ENCODE measurements at places on chromosomes 16 and 17.

DNA sequence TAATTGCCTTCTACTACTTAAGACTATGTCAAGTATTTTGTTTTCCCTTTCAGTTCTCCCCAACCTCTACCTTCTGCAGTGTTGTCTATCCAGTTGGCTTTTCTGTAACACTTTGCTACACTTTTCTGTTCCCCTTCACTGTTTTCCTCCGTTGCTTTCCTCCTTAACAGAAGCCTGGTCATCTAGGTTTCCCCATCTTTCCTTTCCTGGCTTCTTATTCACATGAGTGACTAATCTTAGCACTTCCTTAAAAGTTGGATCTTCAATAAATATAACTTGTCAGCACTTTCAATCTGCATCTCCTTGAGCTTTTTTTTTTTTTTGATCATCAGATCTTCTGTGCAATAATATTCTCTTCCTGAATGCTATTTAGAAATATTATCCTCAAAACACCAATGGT lies 2.8 kb upstream of the SLFN11 start:
- DNase-seq, result no peak

- no peak for DNase-seq
Observed at GRCh38 chr17:82384730-82385481, 13.3 kb downstream of the UTS2R start.

DNA sequence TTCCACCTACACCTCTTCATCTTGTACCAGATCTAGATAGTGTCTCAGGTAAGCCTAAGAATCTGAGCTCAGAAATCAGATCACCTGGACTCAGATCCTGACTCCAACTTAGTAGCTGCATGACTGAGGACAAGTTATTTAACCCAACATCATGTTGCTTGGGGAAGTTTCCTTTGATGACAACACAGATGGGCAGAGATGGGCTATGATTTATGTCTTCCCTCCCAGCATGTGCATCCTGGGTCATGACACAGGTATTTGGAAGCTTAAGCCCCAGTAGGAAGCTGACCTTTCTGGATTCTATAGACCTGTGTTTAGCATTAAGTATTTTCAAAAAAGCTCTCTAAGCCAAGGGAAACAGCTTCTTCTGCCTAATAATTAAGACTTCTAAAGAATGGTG lies 12.4 kb upstream of the HEATR6 start:
- DNase-seq, result no peak

DNA sequence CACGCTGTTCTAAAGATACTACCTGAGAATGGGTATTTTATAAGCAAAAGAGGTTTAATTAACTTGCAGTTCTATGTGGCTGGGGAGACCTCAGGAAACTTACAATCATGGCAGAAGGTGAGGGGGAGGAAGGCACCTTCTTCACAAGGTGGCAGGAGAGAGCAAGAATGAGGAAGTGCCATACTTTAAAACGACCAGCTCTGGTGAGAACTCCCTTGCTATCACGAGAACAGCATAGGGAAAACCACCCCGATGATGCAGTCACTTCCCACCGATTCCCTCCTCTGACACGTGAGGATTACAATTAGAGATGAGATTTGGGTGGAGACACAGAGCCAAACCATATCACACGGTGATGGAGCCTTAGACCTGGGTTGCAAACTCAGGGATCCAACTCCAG lies 317.5 kb upstream of the EEF2KMT start:
- no peak for DNase-seq

- DNase-seq, result no peak
Observed at GRCh38 chr16:12295395-12295794, 318.9 kb downstream of the SNX29 start.

- no peak for DNase-seq
Observed at GRCh38 chr17:70071127-70071526, 3.9 kb upstream of the KCNJ16 start.

- no peak for DNase-seq
Observed at GRCh38 chr17:47295037-47295873, 28.5 kb upstream of the EFCAB13 start.

- no peak for DNase-seq
Observed at GRCh38 chr16:66740533-66740932, 10.9 kb downstream of the DYNC1LI2 start.

DNA sequence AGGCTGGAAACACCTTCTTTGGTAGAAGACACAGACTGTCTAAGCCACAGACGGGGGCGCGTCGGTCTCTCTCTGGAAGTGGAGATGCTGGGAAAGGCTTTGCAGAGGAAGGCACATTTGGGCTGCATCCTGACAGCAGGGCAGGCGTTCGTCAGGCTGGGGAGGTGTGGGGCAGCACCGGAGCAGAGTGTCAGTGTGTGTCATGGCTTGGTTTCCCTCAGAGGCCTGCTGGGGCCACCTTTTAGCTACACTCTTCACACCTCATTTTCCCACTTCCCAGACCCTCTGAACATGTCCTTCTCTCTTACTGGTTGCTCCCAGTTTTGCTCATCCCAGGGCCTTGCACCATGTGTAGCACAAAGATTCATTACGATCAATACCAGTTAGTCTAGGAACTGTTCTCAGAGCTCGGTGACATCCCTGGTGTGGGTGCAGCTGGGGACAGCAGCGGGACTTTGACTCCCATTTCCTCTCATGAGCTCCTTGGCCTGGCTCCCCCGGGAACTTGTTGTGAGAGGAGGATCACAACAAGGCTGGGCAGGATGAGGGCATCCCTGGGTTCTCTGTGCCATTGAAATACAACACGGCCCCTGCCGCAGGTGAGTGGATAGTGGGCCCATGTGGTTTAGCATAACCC lies 33.1 kb downstream of the SMARCE1 start:
- DNase-seq, result peak; percentile 46

DNA sequence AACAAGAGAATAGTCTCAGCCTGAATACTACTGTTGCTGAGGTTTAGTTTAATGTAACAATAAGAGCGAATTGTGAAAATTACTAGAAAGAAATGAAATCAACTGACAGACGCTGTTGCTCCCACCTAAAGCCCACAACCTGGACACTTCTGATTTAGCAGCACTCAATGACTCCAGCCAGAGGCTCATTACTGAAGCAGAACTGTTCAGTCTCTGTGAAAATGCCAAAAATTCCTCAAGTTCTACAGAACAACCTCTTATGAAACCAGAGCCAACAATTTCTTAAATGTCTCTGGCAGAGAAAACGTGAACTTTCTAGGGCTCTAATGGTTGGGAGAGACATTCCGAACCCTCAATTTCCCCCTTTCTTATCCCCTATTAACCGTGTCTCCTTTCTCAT lies 9.9 kb downstream of the PSME3IP1 start:
- DNase-seq, result no peak

GRCh38 chr16:51967646-51968045 lies 579.3 kb downstream of the TOX3 start:
- DNase-seq, result no peak

DNA sequence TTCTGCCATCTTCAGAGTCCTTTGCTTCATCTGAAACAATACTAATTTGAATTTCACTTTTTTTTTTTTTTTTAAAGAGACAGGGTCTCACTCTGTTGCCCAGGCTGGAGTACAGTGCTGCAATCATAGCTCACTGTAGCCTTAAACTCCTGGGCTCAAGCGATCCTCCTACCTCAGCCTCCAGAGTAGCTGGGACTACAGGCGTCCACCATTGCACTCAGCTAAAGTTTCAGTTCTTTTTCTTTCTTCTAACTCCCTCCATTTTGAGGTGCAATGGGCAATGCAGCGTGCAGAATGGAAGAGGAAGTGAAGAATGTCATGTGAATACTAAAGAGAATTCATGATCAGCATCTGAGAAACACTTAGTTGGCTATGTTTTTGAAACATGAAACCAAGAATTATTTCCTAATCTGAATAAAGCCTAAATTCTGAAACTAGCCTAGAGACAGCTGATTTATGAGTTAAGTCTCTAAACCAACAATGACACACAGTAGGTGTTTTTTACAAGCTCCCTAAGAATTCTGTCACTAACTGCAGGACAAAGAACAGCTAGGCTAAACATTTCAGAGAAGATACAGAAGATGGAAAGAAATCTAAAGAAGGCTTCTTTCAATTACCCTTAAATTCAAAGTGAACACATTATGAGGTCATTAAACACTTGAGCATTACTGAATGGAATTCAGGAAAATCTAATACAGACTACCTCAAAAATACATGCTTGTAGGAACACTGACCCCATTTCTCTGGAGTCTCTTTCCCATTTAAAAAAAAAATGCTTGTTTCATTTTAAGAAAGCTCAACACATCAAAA lies 21.0 kb downstream of the SNN start:
- DNase-seq, result no peak

- DNase-seq, result no peak
Observed at GRCh38 chr16:52819808-52820207, 232.9 kb downstream of the CHD9NB start.

GRCh38 chr17:67717192-67717623 lies 528 bp upstream of the NOL11 start:
- no peak for DNase-seq

- DNase-seq, result peak; percentile 54
Observed at GRCh38 chr17:16443511-16444257, 28.3 kb downstream of the TRPV2 start.

DNA sequence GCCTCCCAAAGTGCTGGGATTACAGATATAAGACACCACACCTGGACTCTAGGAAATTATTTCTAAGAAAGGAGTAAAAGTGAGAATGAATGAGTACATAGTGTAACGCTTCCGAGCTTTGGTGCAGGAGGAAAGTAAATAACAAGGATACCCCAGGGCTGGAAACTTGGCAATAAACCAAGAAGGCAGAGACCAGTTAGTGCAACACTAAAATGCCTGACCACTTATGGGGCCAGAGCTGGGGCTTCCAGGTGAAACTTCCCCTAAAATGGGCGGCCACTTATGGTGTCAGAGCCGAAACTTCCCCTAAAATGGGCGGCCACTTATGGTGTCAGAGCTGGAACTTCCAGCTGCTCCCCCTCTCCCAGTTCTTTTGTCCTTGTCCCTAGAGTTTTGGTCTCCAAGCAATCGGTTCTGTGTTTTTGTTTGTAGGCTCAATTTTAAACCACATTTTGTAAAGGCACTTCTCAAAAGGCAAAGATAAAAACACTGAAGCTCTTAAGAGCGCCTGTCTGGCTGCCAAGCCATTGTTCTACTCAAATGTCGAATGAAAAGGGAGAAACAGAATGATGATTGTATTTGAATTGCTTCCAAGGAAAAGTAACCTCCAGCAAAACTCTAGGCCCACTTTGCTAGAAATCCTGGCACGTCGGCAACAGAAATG lies 63.9 kb downstream of the NXN start:
- DNase-seq, result no peak

DNA sequence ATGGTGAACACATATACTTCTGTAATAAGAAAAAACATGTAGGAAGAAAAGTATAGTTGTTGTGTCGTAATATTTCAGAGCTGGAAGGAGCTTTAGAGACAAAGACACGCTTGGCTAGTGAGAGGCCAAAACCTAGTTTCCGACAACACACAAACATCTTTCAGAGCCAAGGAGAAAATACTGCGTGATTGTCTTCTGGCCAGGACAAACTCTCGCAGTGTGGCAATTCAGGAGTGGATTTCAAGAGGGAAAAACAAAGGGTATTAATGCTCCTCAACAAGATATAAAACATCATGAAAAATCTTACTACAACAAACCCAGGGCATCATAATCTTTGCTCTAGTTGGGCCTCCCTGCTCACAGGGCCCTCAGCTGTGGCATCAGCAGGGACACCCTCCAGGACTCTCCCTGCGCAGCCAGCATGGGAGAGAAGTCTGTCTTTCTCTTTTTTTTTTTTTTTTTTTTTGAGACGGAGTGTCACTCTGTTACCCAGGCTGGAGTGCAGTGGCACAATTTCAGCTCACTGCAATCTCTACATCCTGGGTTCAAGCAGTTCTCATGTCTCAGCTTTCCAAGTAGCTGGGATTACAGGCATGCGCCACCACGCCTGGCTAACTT lies 66.4 kb downstream of the CYB5B start:
- no peak for DNase-seq

DNA sequence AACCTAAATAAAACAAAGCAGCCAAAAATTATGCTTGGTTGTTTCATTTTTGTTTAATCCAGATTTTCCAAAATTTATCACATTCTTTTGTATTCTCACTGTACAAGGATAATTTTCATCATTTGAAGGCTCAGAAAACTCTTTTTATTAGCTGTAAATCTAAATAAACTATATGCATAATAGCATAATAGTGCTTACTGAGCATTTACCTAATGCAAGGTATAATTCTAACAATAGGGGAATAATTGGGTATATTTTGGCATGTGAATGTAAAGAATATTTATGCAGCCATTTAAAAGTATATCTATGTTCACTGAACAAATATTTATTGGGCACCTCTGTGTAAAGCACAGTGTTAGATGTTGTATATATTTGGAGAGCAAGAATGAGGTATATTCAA lies 17.0 kb downstream of the PALB2 start:
- DNase-seq, result no peak

DNA sequence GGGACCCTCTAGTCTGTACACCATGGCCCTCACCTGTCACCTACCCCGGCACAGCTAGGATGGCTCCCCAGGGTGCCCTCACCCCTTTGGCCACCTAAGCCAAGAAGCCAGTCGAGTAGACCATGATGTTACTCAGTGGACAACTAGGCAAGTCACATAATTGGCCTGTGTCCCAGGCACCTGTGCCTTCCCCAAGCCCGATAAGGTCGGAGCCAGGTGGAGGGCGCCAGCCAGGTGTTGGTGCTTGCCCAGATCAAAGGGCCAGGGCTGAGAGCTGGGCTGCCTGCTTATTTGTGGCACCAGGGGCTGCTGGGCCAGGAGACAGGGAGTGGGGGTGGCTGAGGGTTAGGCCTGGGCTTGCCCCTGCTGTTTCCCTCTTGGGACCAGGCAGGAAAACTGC lies 16.8 kb downstream of the SPNS2 start:
- DNase-seq, result no peak

- DNase-seq, result no peak
Observed at GRCh38 chr17:79353548-79353947, 257.3 kb downstream of the RBFOX3 start.

GRCh38 chr17:65301184-65301583 lies 164.0 kb downstream of the RGS9 start:
- no peak for DNase-seq

GRCh38 chr17:55576996-55577586 lies 65.8 kb upstream of the SMIM36 start:
- peak; percentile 69 for DNase-seq

DNA sequence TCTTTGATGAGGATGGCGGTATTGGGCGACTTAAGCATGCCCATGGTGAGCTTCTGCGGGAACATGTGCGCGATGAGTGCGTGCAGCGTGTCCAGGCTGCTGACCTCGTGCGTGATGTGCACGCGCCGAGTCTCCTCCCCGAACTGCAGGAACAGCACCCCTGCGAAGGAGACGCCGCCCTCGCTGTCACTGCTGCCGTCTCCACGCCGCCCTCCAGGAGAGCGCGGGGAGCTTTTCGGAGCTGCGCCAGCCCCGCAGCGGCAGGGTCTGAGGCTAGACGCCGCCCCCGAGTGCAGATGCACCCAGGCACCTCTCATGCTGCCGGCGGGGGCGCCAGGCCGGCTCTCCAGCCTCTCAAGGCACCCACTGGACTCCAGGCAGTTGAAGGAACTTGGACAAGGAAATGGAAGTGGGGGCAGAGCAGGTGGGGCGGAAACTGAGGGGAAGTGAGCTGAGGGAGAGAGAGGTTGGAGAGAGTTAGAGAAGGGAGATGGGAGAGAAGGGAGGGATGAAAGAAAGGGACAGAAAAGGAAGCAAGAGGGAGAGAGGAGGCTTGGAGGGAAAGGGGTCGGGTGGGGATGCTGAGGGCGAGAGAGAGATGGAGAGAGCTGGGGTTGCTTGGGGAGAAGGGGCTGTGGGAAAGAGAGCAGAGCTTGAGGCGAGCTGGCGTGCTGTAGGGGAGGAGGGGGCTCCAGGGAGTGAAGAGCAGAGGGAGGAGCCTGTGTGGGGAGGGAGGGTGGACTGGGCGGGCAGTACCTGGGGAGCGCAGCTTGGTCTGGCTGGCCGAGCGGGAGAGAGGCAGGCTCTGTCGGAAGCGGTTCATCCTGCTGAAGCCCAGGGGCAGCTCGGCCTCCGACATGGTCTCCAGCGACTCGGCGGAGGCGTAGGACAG lies 42.1 kb downstream of the SRCIN1 start:
- no peak for DNase-seq
